Stimulated activated CD8-positive, alpha-beta memory T cell treated with anti-CD3 and anti-CD28 coated beads, Interleukin-4, amount 100 ng/mL, for 24 hours (primary cell): ENCODE measurements at places on chromosomes 2 and 18.

DNA sequence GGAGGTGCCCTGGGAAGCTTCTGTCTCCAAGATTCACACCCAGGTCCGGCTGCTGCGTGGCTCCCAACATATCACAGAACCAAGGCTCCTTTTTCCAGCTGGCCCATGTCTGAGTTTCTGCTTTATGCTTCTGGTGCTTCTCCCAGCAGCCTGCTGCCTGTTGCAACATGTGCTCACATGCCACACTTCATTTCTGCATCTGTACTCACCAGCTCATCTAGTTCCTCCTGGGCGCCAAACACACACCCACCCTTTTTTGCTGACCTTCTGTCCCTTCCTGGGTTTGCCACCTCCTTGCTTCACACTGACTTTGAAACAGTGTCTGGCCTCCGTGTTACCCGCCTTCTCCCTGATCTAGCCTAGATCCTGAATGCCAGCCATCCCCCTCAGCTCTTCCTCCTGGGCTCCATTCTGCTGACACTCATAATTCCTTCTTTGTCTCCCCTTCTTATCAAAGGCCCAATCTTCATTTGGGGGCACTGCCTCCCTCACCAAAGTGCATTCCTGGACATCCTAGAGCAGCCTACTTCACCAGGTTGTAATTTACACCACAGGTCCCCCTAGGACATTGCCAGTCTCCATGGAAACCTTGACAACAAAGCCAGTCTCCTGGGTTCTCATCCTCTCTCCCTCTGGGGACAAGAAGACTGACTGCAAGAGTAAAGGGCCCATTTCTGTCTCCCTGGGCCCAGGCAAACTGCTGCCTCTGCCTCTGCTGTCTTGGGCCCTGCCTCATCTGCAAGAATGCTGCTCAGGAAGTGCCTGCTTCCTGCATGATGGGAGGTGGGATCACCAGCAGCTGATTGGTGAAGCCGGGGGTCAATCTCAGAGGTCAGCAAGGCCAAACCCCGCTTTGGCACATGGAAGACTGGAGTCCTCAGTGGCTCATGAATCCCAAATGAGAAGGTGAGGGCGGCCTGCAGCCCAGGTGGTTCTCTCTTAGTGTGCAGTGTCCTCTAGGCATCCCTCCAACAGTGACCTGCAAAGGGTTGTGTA is 13.9 kb upstream of the PROM2 start:
- no peak for DNase-seq

GRCh38 chr2:182761903-182762302 is 45.8 kb downstream of the DNAJC10 start:
- no peak for DNase-seq

DNA sequence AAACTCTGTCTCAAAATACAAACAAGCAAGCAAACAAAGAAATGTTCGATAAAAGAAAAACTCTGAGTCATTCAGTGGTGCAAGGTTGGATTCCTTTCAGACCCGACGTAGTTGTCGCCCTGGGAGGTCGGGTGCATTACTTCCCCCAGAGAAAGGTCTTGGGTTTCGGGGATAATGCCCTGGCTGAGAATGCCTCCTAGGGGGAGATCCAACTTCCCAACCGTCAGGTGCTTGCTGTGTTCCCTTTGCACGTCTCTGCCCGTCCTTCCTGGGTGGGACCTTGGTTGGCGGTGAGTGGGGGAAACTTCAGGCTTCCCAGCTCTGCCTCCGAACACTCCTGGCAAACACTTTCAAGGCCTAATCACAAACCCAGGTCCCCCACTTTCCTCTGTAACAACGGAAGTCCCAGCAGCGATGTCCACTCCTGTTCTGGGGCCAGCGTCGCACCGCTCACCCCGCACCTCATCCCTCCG is 609 bp downstream of the TPGS2 start:
- DNase-seq: no peak

GRCh38 chr2:228841475-228841874 is 429.6 kb downstream of the PID1 start:
- DNase-seq: no peak

DNA sequence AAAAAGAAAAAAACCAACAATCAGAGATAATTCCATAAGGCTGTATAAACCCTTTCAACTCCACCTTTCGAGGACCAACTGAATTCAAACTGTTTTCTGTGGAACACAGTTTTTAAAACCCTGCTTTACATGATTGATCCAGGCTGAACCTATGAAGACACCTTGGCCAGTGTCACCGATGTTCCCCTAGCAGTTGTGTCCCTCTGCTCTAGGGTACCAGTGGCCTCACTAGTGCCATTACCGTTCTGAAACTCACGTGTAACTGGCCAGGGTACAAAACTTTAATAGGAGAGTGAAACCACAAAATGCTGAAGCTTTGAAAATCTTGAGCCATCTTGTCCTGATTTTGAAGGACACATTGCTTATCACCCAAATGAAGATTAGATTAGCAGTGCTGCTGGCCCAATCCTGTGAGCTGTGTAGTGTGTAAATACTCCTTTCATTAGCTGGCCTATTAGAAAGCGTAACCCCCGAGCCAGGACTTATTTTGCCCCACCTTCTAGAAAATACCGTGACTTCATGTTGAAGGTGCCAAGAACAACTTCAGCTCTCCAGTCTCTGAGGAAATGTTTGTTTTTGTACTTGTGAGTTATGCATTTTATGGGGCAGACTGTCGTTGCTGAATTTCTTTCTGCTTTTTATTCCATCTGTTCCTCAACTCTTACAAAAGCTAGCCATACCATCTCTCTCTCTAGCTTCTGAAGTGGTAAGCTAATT is 147.8 kb upstream of the MAP3K20 start:
- DNase-seq: no peak

DNA sequence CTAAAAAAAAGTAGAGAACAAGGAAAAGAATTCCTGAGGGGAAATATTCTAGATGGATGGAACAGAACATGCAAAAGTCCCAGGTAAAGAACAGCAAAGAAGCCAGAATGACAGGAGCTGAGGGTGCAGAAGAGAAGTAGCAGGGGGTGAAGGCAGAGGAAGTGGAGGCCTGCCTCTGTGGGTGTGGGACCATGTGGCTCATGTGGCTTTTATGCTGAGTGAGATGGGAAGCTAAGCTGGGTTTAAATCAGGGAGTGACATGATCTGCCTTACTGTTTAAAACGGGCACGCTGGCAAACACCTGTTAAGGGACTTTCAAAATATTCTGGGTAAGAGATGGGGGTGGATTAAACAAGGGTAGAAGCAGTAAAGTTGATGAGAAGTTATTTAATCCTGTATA is 40.0 kb downstream of the GKN2 start:
- no peak for DNase-seq

GRCh38 chr18:31149351-31149750 is 13.3 kb downstream of the DSC1 start:
- no peak for DNase-seq

DNA sequence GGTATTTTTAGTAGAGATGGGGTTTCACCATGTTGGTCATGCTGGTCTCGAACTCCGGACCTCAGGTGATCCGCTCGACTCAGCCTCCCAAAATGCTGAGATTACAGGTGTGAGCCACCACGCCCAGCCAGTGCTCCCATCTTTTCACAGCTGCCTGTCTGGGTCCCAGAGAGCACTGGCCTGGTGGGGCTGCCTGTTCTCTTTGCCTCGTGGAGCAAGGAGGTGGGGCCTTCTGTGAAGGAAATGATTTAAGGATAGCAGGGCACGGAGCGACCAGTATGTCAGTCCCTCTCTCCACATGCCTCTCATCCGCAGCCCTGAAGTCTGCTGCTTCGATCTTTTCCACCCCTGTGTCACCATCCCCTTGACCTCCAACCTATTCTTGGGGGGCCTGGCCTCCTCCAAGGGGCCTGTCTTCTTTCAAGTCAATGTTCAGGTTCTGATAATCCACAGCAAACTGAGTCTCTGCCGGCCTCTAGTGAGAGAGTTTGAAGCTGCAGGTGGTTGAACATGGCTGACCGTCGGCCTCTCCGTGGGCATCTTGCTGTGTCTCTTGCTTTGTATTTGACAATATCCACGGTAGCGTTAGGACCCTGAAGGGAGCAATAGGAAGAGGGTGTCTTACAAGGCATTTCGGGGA is 28.2 kb upstream of the GIGYF2 start:
- DNase-seq: no peak

GRCh38 chr2:233816771-233817170 is 37.6 kb downstream of the HJURP start:
- no peak for DNase-seq

DNA sequence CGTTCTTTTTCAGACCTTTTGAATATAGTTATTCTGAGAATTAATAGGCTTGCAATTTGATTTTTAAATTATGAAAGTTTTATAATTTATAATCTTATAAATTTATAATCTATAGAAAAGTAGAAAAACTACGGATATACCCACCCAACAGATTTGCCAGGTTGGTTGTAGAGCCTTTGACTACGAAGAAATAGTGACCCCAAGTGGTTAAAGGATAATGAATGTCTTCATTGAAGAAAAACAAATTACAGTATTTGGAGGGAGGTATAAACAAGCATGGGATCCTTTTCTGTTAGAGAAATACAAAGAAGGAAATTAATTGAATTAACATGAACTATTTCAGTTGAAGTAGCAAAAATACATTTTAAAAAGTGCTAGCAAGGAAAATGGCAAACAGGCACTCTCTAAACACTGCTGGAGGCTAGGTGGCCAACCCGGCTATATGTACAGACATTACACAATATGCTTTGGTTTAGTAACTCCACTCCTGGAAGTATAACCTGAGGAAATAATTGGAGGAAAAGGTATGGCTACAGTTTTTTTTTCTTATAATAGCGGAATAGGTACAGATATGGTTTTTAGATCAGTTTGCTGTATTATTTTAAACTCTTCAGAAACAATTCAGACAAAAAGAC is 110.9 kb downstream of the MIB1 start:
- DNase-seq: no peak

DNA sequence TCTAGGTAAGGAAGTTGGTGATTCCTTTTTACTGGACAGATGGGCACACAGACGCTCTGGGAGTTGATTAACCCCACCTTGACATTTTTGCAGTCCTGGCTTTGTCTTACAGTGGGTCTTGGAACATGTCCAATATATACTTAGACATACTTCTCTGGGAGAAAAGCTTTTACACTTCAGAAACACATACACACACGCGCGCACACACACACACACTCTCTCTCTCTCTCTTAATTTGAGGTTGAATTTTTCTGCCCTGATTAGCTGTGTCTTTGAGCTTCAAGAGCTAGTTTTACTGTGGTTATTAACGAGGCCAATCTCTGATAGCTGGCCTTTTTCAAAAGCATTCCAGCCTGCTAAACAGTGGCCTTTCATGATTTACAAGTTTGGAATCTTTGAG is 215.0 kb downstream of the MYCN start:
- no peak for DNase-seq

- no peak for DNase-seq
These were observed 60.1 kb downstream of the LIMS1 start for GRCh38 chr2:108594132-108594981.

DNA sequence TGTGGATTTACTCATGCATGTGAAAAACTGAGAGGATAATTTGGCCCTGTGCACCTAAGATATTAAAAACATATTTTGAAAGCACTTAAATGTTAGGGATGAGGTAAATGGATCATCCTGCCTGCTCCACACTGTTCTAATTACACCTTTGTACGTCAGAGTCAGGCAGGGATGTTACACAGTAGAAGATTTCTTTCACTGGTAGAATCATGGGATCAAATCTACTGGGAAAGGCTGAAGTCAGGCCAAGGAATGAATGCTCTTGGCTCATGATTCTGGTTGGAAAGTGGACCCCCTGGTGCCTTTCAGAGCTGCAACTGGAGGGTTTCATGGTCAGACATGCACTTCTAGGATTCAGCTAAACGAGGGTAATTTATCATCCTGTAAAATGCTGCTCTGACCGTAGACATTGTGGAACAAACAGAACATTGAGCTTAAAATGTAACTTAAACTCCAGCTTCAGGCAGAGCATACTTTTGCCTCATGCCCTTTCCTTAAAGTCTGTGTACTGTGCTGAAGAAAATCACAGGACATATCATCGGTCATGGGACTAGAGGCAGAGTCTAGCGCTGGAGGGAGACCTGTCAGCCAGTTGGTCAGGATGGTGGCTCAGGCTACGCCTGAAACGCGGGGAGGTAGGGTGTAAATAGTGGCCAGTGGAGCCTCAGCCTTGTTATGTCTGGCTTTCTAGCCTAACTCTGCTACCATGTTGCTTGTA is 4.9 kb downstream of the KCNE4 start:
- DNase-seq: no peak

DNA sequence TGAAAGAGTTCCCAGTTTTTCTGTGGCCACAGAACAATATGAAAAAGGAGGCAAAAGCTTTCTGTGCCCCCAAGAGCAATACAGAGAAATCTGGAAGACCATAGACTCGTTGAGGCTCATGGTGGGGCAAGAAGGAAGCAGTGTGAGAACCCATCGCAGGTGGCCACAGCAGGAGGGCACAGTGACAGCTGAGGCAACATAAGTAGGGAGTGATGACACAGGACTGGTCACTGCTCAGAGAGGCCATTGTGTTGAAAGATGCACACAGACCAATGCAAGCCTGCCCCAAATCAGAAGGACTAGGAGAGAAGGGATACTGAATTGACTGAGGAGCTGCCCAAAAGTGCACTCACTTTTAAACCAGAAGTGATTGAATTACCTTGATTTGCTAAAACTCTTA is 483.6 kb downstream of the EPHA4 start:
- DNase-seq: no peak

- DNase-seq: no peak
These were observed 144.7 kb downstream of the RNF144A start for GRCh38 chr2:7061921-7062320.

DNA sequence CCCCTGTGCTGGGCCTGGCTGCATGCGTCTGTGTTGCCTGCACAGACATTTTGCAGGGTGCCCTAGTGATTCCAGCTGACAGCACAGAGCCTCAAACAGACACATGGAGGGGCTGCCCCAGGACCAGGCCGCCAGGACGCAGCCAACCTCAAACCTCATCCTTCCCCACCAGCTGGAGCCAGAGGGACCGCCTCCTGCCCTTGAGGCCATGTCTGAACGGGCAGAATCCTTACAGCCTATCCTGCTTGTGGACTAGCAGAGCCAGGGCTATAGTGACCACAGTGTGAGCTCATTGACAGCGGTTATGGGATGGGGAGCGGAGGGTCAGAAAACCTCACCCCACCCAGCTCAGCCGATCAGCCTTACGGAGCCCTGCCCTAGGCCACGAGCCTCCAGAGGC is 22.4 kb downstream of the ODC1 start:
- DNase-seq: no peak
